ENCODE measurements at places on chromosomes 1 and 21.

- no peak for DNase-seq
Measured at GRCh38 chr1:160708801-160709200, 2.8 kb downstream of the CD48 start.

GRCh38 chr1:245684571-245684970 is 529.8 kb downstream of the KIF26B start:
- DNase-seq: no peak

GRCh38 chr21:39954570-39954969 is 87.3 kb downstream of the PCP4 start:
- DNase-seq: no peak

DNA sequence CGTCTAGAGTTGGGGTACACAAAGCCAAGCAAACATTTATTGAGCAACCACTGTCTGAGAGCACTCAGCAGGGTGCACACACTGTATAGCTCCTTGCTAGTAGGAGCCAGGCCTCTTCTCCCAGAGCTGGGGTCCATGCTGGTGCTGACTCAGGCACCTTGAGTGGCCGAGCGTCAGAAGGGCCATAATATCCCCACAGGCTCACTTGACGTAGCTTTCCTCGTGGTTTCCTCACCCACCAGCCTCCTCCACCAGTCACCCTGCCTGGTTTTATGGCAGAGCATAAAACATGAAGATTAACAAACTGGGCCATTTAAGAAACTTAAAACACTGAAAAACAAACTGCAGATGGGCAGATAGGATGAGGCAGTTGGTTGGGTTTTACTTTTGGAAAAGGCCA is 361.5 kb downstream of the HHAT start:
- DNase-seq: no peak

GRCh38 chr1:218273762-218274479 is 11.2 kb upstream of the RRP15 start:
- no peak for DNase-seq

DNA sequence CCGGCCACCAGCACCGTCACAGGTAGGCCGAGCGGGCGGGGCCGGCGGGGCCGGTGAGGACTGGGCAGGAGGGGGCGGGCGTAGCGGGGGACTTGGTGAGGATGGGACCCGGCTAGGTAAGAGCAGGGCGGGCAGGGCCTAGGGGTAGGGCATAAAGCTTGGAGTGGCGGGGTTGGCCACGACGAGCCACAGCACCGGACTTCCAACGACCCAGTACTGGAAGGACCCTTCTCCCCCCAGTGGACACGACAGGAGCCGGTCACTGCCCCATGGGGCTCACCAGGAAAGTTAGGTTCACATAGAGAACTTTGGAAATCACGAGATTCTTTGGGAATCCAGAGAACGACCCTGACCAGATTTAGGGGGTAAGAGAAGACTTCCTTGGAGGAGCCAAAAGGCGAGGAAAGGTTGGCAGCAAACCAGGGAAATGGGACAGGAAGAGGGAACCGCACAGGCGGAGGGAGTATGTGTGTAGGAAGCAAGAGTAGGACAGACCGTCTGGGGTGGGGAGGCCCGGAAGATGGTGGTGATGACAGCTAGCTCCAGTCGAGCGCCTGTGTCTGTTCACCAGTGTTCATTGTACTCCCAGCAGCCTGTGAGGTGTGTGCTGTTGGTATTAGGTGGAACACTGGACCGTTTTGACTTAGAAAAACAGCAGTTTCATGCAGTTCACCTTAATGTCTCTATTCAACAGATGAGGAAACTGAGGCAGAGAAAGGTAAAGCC is 20.4 kb downstream of the ZNF362 start:
- DNase-seq: no peak

- DNase-seq: no peak
Measured at GRCh38 chr1:16043521-16043920, at the start of gene CLCNKB. Gene CLCNKB, plus strand, starts transcription at chr1:16043782. Its CDS starts 711 bp downstream, at chr1:16044493.

GRCh38 chr1:37724575-37724974 is 32.3 kb downstream of the CDCA8 start:
- DNase-seq: no peak

GRCh38 chr1:245561665-245562234 is 407.0 kb downstream of the KIF26B start:
- DNase-seq: no peak

DNA sequence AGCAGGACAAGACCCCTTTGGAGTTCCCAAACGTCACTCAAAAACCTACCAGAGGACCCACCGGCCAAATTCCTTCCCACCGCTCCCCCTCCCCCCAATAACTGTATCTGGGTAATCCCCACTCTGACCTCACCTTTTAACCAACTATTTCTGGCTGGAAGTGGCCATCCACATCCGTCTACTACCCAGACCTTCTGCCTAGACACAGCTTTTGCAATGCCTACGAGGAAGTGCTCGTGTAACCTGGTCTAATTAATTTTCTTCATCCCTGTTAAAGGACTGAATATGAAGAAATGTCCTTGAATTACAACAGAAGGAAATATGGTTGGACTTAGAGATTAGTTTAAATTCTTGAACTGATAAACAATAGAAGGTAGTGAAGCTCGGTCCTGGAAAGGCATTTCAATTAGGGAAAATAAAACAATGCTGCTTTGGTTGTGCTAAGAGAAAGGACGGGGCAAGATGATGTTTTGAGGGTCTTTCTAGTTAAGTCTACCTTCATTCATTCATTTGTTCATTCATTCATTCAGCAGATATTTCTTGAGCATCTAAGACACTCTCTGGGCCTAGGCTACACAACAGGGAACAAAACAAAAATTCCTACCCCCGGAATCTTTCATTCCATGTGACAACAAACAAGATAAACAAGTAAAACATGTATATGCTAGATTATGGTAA is 18.8 kb downstream of the AVPR1B start:
- DNase-seq: no peak

DNA sequence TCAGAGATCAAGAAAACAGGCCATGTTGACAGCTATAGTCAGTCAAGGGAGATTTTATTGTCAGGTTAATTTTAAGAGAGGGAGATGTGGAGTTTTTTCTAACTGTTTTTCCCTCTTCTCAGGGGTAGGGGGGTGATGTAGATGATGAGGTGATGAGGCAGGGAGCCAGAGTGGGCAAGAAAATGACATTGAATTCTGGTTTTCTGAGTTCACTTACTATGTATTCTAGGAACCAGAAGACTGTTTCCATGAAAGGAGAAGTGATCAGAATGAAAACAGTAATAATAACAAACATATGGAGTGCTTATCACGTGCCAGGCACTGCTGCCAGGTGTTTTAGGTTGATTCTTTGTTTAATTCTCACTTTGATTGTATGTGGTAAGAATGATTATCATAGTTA is 40.2 kb downstream of the CASQ2 start:
- DNase-seq: no peak

GRCh38 chr1:1079408-1080121 is 5.5 kb upstream of the RNF223 start:
- peak; percentile 44 for DNase-seq

DNA sequence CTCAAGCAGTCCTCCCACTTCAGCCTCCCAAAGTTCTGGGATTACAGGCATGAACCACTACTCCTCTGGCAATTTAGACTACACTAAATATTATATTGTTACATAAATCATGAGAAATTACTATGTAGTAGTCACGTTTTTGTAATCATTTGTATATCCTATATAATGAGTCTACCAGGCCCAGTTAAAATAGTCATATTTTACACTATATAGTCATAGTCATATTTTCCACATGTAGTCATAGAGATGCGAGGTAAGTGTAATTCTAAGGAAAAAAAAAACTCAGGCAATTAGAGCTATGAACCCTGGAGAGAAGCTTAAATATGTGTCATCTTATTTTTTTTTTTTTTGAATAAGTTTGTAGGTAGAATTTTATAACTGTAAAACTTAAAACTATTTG is 90.0 kb downstream of the FNBP1L start:
- DNase-seq: no peak

DNA sequence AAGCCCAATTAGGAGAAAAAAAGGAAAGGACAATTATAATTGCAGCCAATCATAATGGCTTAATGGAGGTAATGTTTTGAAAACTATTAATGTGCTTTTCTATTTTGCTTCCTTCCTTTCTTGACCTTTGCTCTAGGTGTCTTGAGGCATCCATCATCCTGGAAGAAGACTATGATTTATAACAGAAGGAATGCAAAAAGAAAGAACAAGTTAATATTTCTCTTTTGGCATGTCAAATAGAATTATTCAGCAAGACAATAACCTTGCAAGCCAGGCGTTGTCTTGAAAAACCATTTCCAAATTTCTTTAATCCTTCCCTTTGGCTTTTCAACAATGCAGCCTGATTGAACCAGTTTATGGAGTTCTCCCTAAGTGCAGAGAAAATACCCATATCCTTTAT is 107.7 kb upstream of the USP24 start:
- no peak for DNase-seq

DNA sequence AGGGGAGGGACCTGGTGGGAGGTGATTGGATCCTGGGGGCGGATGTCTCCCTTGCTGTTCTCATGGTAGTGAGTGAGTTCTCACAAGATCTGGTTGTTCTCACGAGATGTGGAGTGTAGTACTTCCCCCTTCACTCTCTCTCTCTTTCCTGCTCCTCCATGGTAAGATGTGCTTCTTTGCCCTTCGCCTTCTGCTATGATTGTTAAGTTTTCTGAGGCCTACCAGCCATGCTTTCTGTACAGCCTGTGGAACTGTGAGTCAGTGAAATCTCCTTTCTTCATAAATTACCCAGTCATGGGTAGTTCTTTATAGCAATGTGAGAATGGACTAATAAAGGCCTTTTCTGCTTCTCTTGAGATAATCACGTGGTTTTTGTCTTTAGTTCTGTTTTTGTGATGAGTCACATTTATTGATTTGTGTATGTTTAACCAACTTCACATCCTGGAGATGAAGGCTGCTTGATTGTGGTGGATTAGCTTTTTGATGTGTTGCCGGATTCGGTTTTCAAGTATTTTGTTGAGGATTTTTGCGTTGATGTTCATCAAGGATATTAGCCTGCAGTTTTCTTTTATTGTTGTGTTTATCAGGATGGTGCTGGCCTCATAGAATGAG is 45.5 kb downstream of the RABGAP1L start:
- DNase-seq: peak; percentile 55

DNA sequence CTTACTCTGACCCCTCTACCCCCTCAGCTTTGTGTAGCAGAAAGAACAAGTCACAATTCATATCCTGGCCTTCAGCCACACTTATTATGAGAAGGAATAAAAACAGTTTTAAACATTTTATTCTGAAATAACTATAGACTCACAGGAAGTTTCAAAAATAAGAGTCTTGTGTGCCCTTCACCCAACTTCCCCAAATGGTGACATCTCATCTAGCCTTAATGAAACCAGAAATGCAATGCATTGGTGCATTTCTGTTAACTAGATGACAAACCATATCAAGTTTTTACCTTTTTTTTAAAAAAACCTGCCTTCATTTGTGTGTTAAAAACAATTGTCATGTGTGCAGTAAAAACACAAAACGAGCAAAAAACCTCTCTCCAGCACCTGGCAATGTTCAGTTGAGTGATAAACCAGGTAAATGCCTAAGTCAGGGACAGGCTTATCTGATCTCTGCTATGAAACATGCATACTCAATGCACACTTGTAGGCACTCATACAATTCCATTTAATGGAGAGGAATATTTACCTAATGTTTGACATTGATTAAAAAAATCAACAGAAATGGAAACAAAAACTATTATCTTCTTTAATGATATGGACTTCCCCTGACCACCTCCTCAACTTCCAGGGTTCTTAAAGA is 51.5 kb downstream of the SH3BGR start:
- no peak for DNase-seq

DNA sequence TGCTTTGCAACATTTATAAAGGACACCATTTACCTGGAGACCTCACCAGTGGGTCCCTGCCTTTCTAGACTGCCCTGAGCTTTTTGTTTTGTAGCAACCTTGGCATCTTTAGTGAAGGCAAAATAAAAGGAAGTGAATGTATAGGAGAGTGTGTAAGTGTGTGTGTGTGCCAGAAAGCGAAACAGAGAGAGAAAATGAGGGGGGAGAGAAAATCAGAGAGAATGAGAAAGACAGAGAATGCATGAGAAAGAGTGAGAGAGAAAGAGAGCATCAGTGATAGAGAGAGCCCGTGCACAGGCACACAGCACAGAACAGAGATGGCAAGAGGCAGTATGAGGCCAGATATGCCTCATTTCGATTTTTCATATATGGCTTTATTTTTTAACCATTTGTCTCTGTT is 57.5 kb downstream of the HSD3B1 start:
- DNase-seq: no peak

DNA sequence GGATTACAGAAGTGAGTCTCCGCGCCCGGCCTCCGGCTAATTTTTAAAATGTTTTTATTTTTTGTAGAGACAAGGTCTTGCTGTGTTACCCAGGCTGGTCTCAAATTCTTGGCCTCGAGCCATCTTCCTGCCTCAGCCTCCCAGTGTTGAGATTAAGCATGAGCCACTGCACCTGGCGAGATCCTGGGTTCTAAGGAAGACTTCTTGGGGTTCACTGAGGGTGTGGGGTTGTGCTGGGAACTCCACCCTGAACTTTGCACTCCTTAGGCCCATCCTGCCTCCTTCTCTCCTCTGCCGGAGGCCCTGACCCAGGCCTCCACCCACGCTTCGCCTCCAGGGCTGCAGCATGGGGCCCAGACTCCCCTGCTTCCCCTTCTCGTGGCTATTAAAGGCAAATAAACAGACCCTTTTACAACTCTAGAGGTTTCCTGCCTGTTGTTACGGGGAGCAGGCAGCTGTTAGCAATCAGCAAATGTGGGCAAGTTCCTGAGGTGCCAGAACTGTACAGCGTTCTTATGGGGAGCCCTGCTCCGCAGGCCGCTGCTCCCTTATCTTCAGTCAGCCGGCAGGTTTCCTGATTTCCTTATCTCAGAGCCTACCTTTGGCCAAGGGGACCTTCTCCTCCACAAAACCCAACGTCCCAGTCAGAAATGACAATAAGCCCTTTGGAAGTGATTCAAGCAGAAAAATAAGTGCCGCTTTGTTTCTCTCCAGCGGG is 41.0 kb upstream of the LIN9 start:
- peak; percentile 39 for DNase-seq

DNA sequence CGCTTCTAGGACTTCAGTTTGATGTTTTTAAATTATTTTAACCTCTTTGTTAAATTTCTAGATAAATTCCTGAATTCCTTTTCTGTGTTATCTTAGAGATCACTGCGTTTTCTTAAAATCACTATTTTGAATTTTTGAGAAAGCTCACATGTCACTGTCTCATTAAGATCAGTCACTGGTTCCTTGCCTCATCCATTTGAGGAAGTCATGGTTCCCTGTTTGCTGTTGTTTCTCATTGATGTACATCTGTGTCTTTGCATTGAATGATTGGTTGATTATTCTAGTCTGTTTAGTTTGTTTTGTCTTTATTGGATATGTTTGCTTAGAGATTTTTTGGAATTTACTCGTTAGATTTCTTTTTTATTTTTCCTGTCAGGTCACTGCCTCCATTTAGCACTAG is 50.1 kb downstream of the CRP start:
- no peak for DNase-seq

All from erythroblast (primary cell).